ENCODE measurements at places on chromosomes 7 and 10.

DNA sequence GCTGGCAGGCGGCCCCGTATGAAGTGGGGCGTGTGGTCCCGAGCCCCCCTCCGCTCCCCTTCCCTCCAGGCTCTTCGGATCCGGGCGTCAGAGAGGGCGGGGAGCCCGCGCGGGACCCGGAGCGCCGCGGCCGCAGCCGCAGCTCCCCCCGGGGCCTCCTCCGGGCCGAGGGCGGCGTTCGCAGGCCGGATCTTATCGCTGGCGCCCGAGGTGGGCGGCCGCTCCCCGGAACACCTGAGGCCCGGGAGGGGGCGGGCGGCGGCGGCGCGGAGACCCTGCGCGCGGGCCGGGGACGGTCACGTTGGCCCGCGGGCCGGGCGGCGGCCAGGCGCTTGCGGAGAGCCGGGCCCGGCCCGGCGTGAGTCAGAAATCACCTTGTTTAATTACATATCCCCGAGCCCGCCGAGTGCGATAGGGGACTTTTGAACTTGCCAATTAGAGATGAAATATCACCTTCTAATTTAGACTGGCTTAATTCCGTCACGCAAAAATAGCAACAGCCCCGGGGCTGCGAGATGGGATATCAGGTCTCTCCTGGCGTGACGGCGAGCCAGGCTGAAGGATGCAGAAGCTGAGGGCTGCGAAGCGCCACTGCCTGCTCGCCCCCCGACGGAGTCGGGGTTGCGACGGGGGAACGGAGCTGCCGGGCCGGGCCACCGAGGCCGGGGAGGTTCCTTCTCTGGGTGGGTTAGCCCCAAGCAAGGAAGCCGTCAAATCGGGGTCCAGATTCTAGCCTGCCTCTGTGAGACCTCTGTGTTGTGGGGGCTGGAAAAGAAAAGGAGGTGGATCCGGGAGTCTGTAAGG lies 43.4 kb downstream of the LDB3 start:
- no peak for DNase-seq

GRCh38 chr10:117188371-117188770 lies 8.9 kb upstream of the KCNK18 start:
- DNase-seq, result no peak

DNA sequence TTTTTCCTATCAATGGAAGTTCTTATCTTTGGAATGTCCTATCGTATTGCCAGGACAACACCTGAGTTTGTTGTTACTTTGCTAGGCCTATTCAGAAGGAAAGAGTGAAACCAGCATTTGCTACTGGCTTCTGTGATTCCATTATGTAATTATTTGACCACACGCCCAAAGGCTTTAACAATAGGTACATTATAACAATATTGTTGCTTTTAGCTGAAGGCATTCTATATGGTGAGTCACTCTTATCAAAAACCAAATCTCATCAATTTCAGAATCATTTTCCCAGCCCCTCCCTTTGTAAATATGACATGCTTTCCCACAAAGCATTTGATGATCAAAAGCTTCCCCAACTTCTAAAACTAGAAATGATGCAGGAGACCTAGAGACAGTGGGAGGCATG lies 294.4 kb upstream of the NEBL start:
- DNase-seq, result no peak

DNA sequence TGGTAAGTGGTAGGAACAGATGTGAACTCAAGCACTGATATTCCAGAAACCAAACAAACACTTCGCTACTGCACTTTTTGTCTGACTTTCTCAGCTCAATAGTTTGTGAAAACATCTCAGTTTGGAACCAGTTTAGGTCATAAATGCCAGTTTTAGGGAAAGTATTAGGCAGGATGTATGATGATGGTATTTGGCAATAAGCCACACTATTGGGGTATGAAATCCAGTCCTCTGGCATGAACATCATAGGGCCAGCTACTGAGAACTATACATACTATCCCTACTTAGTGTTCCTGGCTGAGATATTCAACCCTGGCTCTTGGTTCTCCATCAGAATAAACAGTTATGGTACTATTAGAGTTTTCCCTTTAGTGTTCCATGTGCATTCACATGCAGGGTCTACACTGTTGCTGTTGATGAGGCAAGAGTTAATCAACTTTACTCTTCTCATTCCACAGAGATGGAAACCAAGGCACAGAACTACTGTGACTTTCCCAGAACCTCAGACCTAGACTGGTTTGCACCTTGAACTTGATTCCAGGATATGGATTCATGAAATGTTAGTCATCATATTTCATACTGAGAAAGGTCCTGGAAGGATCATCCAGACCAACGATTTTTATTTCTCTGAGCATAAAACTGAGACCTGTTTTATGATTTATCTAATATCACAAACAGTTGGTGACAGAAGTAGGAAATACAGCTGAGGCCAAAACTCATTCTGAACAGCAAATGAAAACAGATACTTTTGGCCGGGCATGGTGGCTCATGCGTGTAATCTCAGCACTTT lies 20.0 kb upstream of the IFIT2 start:
- DNase-seq, result no peak

DNA sequence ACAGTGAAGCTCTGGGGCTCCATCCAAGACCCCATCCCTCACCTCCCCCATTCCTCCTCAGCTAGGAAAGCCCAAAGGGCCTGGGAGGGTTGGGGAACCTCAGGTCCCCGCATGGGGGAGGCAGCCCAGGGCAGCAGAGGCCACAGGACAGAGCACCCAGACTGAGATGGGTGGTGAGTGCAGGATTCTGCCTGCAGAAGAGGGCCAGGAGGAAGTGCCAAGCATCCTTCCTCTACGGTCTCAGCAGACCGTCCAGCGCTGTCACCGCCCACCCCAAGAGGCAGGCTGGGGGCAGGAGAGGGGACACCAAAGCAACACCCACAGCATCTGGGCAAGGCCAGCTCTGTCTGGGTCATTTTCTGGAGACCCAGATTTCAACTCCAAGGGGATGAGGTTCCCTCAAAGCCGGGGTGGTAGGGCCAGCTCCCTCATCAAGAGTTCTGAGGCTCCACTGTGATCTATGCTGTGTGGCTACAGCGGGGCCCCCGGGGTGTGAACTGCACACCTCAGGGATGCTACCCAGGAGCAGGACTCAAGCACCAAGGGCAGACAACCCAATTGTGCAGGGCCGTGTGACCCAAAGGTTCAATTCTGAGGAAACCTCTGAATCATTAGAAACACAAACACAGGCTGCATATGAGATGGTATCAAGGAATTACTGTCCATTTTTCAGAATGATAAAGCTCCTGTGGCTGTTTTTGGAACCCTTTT lies 46.8 kb downstream of the CAMK2B start:
- peak; percentile 4 for DNase-seq

Measured in T-helper 2 cell (primary cell).